SK-N-SH treated with all-trans-retinoic acid at 6 μM for 48 hours (cell line): ENCODE measurements at places on chromosomes 5 and 9.

DNA sequence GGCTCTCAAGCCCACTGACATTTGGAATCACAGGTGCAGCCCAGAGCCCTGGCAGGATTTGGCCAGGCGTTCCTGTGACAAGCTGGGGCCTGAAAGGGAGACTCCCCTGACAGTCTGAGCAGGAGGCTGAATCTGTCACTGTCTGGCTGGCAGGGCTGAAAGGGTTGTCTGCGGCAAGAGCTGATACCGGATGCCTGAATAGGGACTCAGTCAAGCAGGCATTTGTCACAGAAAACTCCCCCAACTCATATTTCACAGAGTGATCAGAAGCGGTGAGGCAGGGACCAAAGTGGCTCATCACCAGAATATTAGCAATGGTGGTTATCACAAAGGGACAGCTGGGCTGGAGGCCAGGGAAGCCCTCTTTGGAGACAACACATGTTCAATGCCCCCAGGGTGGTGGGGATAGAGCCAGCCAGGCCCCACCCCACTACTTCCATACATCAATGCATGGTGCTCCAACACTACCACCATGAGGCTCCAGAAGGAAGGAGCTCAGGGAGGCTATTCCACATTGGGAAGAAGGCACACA is 295.5 kb downstream of the DTWD2 start:
- no peak; the same call in 2 of the 3 replicates for ATAC-seq

GRCh38 chr5:144183254-144183889 is 12.7 kb downstream of the KCTD16 start:
- peak; percentile 50; the same call in 2 of the 3 replicates for ATAC-seq

GRCh38 chr5:79687889-79688288 is 1.7 kb upstream of the CMYA5 start:
- no peak for ATAC-seq

DNA sequence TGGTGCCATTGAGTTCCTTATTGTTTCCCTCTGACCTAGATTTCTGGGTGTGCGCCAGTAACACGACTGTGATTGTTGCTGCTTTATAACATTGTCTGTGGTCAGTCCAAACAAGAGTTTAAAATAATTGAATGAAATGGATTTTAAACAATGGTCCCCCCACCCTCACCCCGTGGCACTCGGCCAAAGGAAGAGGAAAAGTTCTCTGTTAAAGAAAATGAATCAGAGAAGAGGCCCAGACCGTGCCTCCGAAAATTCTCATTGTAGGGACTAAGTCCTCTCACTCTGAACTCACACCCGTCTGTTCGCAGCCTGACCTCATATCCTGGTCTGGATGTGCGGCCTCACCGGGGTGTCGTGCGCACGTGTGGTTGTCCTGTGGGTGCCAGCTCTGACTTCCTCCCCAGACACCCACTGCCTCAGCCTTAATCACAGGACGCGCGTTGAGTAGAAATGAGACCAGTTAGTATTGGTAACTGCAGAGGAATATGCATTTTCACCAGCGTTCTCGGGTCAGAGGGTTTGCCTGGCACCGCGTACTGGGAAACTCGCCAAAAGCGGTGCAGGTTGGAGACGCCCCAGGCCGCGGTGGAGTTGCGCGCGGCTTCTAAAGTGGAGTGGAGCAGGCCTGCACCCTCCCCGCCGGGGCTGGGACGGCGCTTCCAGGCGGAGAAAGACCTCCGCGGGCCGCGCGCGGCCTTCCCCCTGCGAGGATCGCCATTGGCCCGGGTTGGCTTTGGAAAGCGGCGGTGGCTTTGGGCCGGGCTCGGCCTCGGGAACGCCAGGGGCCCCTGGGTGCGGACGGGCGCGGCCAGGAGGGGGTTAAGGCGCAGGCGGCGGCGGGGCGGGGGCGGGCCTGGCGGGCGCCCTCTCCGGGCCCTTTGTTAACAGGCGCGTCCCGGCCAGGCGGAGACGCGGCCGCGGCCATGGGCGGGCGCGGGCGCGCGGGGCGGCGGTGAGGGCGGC is at the start of gene ABL1:
Gene ABL1, plus strand, starts transcription at position 884 of the 966 bp plus-strand sequence. CDS start 193 bp downstream, outside the sequence.
- ATAC-seq, result peak; percentile 73

- ATAC-seq, result peak; percentile 56
These were observed 85.8 kb upstream of the DMRT1 start for GRCh38 chr9:755454-756381.

DNA sequence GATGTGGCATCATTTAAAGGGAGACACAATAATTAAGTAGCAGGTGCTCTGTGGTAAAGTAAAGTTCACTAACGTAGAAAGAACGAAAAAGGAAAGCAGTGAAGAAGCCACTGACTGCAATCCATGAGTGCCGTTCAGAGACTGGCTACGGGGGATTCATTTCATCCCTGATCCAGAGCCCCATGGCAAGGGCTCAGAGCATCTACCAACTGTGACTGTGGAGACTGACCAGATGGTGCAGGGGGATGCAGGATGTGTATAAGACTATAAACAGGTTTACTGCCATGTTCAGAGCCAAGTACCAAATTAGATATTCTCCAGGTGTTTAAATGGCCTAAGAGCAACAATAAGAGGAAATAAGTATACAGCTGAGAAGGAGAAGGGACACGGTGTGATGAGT is 47.7 kb downstream of the MARCHF11 start:
- no peak for ATAC-seq

DNA sequence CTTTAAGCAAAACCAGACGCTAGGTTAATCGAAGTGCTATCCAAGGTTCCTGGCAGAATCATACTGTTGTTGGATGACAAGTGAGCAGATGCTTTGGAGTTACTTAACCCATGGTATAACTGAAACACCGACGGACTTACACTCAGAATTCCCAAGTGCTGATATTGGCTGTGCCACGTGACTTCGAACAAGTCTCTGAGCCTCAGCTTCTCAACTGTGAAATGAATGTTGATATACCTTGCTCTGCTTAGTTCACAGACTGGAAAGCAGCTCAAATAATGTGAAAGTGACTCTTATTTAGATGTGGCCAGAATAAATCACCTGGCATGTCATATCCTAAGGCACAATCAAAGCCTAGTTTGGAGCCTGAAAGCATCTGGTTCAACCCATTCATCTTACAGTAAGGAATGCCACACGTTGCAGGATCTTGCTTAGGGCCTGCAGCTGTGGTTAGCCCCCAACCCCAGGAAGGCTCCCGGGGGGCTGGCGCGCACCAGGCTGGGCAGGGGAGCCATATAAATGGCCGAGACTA is 759 bp downstream of the GEMIN5 start:
- no peak for ATAC-seq

- ATAC-seq, result no peak
These were observed 143.3 kb upstream of the LMX1B start for GRCh38 chr9:126470241-126470993.

- no peak for ATAC-seq
These were observed 12.8 kb upstream of the TNFAIP8 start for GRCh38 chr5:119343052-119343451.

DNA sequence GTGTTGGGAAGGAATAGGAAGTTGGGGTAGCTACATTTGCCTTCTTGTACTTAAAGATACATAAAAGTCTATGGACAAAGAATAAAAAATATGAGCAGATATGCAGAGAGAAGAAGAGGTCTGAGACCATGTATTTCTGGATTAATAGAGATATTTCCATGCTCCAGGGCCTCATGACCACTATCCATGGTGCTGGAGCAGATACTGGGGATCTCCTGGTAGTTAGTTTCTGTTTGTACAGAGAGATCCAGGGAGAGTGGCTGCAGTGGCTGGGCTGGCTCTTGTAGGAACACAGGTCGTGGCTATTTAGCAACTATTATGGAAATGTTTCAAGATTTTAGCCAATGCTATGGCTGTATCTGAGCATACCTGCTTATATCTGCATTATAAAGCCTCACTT is 184.2 kb upstream of the TMEM161B start:
- ATAC-seq, result no peak

DNA sequence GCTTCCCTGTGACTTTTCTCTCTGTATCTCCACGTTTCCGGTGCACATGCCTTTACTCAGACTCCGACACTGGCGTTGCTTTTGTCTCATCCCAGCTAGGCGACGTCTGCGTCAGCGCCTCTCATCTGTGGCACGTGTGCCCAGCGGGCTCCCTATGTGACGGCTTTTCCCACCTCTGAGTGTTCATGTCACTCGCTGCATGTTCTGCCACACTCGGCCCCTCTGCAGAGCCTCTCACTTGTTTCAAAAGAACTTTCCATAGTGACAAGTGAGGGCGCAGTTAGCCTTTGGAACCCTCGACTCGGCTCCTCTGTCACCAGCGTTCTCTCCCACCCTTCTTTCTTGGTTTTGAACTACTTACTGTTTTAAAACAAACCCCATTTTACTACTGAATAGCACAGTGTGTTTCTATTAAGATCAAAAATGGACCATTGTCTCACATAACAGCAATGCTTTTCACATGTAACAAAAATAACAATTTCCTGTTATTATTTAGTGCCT is 113.4 kb upstream of the CACNA1B start:
- ATAC-seq, result no peak
